NCI-H2081 (cell line): ENCODE measurements at places on chromosomes 16 and 17.

DNA sequence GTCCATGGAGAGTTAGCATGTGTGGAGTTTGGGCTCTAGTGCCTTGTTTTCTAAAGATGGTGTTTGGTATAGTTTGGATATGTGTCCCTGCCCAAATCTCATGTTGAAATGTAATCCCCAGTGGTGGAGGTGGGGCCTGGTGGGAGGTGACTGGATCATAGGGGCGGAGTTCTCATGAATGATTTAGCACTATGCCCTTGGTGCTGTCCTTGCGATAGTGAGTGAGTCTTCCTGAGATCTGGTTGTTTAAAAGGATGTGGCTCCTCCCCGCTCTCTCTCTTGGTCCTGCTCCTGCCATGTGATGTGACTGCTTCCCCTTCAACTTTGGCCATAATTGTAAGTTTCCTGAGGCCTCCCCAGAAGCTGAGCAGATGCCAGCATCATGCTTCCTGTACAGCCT, 8.9 kb upstream of the ZNF19 start:
- DNase-seq = no peak

DNA sequence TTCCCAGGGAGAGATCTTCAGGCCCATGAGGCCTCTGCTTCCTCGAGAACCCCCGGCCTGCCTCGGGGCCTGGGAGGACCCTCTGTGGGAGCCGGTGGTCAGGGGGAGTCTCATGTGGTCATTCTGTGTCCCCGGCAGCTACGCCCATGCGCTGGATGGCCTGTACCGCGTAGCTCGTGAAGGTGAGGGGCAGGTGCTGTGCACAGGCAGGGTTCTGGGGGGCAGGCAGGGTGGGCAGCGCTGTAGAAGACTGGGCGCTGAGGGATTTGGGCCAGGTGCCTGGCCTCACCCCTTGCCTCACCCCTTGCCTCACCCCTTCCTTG, 4.6 kb downstream of the SLC25A10 start:
- no peak for DNase-seq

- no peak for DNase-seq
Measured at GRCh38 chr17:77827039-77827438, 131.5 kb upstream of the TNRC6C start.

DNA sequence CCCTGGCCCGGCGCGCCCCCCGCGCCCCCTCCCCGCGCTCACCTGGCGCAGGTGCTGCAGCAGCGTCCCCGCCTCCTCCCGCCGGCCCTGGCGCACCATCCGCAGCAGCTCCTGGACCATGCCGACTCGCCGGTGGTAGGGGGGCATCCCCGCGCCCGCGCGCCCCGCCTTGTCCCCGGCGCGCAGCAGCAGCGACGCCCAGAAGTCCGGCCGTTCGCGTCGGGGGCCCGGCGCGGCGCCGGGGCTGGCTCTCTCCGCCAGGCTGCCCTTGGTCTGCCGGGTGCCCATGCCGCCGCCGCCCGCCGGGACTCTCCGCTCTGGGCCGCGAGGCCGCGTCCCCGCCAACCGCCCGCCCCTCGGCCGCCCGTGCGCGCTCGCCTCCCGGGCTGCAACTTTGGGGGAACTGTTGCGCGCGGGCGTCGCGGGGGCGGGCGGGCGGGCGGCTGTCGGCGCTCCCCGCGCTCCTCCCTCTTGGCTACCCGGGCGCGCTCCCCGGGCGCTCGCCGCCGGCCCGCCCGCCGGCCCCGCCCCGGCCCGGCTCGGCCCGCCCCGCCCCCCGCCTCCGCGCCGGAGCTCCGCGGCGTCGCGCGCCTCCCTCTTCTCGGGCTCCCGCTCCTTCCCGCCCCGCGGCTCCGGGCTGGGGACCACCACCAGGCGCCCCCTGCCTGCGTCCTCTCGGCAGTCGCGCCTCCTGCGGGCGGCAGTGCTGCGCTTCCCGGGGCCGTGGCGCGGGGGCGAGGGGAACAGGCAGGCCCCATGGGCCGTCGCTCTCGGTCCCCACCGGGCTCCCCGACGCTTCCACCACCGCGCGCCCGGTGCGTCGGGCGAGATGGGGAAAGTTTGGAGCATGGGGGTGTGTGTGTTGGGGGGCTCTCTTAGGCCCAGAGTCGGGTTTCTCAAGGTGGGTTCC, at the start of gene LRRC75A:
TSS of gene LRRC75A (minus strand) at position 491 of the 910 bp plus-strand sequence. CDS start at position 288, 203 bp downstream.
- DNase-seq = peak; percentile 56

GRCh38 chr17:70366386-70366785, 197.1 kb downstream of the KCNJ2 start:
- no peak for DNase-seq

DNA sequence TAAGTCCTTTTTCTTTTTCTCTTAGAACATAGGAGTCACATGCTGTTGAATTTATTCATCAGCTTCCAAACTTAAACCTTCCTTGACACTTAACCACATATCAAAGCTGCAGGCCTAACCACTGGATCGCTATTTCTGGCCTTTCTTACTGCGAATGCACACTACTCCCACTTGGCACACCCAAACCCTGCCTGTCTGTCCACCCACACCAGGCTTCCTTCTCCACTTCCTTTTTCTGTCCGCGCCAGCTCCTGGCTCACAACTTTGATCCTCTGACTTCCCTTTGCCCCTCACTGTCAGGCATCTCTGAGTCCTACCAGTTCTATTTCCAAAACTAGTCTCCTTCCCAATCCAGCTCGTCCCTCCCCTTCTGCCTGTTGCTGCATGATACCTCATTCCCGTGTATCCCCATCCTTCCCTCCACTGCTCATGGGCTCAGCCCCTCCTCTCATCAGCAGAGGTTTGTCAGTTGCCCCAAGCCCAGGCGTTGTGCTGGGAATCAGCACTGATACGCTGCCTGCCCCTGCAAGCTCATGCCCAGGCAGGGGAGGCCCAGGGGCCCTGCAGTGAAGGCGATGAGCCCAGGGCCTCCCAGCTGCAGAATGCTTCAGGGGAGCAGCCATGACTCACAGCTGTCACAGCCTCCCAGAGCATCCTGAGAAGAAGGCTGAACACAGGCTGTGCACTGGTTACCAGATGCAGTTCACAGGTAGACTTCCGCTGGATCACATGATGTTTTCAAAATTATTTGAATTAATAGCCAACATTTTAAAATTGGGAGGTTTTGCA, 179.8 kb downstream of the KATNIP start:
- DNase-seq = no peak

DNA sequence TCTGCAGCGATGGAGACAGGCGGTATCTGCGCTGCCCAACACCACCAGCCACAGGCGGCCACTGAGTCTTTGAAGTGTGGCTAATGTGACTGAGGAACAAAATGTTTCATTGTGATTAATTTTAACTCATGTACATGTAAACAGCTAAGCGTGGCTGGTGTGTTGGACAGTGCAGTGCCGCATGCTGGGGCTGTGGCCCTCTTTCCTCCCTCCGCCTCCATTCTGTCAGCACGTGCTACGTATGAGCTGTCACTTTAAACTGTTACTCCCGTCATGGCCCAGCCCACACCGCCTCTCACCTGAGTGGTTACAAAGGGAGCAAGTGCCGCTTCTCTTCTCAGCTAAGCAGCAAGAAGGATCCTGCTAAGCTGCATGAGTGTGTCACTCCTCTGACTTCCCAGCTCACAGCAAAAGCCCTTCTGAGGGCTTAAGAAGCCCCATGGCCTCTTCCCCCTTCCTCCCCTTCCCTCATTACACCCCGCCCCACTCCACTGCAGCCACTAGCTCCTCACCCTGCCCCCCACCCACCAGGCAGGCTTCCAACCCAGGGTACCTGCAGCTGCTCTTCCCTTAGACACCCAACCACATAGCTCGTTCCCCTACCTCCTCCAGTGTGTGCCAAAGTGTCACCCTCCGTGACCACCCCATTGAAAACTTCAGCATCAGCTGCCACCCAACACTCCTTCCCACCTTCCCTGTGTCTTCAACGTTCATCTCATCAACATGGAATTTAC, 15.0 kb downstream of the HASPIN start:
- peak; percentile 21 for DNase-seq

GRCh38 chr17:65457183-65457582, 104.3 kb downstream of the AXIN2 start:
- peak; percentile 13 for DNase-seq

GRCh38 chr16:5850632-5851392, 753.2 kb upstream of the EEF2KMT start:
- DNase-seq = no peak

GRCh38 chr16:78277321-78278055, 178.0 kb downstream of the WWOX start:
- DNase-seq = no peak

DNA sequence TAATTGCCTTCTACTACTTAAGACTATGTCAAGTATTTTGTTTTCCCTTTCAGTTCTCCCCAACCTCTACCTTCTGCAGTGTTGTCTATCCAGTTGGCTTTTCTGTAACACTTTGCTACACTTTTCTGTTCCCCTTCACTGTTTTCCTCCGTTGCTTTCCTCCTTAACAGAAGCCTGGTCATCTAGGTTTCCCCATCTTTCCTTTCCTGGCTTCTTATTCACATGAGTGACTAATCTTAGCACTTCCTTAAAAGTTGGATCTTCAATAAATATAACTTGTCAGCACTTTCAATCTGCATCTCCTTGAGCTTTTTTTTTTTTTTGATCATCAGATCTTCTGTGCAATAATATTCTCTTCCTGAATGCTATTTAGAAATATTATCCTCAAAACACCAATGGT, 2.8 kb upstream of the SLFN11 start:
- no peak for DNase-seq

- DNase-seq = no peak
Measured at GRCh38 chr16:85253084-85253941, 141.0 kb upstream of the CIBAR2 start.

- no peak for DNase-seq
Measured at GRCh38 chr16:66800856-66801255, 528 bp downstream of the TERB1 start.
